ENCODE measurements at places on chromosomes 4 and X.

DNA sequence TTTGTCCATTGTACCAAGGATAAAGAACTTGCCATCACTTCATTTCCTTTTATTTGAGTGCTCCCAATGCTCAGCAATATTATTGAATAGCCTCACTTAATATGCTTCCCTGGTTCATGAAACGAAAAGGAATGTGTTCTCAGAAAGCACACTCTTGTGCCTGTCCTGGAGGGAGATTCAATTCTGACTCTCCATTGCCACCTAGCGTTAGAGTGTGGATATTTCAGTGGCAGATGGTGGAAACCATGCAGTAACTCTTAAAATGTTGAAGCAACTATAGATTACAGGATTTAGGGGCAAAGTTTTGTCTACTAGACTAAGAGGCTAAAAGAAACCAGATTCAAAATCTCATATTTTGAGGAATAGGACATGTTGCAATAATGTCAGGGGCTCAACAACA, 36.0 kb downstream of the GAB3 start:
- DNase-seq, result peak; percentile 10

DNA sequence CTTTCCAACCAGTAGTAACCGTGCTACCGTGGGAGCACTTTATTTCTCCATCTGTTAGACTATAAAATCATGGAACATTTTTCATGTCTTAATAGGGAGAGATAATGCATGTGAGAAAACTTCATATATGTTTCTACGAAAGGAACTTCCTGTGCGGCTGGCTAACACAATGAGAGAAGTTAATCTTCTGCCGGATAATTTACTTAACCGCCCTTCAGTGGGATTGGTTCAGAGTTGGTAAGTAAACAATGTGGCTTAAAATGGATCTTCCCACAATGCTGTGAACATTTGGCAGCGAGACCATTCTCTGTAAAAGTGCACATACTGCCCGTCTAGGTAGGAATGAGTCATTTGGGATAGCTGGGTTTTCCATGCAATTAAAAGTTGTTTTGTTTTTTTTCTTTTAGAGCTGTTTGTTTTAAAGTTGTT, 29.6 kb downstream of the PDK3 start:
- peak; percentile 63 for DNase-seq

GRCh38 chrX:63708801-63709200, 76.2 kb downstream of the ARHGEF9 start:
- no peak for DNase-seq

- DNase-seq, result no peak
These were observed 4.4 kb downstream of the ETNPPL start for GRCh38 chr4:108758498-108758897.

GRCh38 chr4:31518796-31519250, 798.7 kb downstream of the PCDH7 start:
- DNase-seq, result no peak

- no peak for DNase-seq
These were observed 482 bp downstream of the RNF4 start for GRCh38 chr4:2469192-2469984.

DNA sequence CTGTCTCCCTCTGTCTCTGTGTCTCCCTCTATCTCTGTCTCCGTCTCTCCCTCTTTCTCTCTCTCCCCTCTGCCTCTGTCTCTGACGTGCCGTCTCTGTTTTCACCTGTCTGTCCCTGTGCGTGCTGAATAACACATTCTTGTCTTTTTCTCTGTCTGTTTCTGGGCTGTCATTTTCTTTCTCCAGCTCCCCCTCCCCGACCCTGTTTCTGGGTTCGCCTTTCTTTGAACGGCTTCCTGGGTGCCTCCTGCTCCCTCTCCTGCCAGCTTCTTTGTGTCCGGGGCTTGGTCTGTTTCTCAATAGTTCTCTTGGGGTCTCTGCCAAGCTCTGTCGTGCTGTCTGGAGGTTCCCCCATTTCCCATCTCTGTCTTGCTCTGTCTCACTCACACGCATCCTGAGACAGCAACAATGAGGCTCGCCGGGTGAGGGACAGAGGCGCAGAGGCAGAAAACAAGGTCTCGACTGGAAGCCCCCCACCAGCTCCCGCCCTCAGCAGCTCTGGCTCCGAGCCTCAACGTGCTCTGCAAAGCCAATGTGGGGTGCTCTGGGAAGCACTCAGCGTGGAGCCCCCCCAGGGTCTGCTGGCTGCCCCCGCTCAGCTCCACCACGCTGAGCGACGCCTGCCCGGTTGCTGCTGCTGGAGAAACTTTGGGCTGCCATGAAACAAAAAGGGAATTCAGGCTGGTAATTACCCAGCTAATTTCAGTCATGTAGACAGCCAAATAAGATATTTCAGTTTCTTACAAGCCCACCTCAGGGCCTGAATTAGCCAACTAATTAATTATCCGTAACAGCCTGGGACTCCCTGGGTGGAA, 3.4 kb downstream of the CPLX1 start:
- DNase-seq, result no peak

- no peak for DNase-seq
These were observed 799 bp downstream of the XPNPEP2 start for GRCh38 chrX:129739578-129739977.

GRCh38 chr4:168846414-168846813, 163.6 kb downstream of the CBR4 start:
- no peak for DNase-seq

DNA sequence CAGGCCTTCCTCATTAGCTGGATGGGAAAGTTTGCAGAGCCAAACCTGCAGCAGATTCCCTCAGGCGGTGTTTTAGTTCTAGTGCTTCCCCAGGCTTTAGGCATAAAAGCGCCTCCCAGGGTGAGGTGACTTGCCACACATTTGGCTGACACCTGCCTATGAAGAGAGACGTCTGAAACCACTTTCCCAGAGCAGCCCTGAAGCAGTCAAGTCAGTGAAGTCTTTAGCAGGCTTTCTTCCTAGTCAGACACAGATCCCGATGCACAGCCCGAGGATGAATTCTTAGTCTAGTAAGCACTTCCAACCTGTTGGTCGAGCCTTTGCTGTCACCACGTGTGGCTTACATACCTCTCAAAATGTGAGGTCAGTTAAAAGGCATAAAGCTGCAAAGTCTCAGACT, 484.1 kb downstream of the SMARCA1 start:
- DNase-seq, result no peak

GRCh38 chr4:168218645-168219044, 99.9 kb downstream of the DDX60 start:
- DNase-seq, result no peak

DNA sequence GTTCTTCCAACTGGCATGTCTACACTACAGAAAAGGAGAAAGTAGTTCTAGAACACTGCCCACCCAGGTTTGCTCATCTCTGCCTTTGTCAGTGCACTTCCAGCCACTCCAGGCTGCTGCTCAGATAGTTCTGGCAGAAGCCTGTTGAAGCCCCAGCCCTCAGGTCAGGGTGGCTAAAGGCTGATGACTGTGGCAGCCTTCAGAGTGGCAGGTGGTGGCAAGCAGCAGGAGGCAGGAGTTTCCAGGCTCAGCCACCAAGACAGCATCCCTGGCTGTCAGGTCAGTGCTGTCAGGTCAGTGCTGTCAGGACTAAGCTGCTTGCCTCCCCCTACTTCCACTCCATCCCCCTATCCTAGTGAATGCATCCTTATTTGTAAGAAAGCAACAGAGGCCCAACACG, 100.4 kb downstream of the MAMLD1 start:
- no peak for DNase-seq

- DNase-seq, result no peak
These were observed 868 bp downstream of the AFAP1 start for GRCh38 chr4:7938609-7939376.

DNA sequence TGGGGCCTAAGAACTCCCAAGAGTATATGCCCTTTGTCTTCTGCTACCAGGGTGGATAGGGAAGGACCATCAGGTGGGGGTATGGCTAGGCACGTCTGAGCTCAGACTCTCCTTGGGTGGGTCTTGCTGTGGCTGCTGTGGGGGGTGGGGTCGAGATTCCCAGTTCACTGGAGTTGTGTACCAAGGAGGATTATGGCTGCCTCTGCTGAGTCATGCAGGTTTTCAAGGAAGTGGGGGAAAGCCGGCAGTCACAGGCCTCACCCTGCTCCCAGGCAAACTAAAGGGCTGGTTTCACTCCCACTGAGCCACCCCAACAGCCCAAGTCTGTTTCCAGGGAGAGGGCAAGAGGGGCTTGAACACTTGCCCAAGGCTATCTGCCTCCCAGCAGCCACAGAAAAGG, 249.7 kb downstream of the NR3C2 start:
- DNase-seq, result no peak

GRCh38 chrX:32842053-32842452, 369.3 kb downstream of the DMD start:
- no peak for DNase-seq

DNA sequence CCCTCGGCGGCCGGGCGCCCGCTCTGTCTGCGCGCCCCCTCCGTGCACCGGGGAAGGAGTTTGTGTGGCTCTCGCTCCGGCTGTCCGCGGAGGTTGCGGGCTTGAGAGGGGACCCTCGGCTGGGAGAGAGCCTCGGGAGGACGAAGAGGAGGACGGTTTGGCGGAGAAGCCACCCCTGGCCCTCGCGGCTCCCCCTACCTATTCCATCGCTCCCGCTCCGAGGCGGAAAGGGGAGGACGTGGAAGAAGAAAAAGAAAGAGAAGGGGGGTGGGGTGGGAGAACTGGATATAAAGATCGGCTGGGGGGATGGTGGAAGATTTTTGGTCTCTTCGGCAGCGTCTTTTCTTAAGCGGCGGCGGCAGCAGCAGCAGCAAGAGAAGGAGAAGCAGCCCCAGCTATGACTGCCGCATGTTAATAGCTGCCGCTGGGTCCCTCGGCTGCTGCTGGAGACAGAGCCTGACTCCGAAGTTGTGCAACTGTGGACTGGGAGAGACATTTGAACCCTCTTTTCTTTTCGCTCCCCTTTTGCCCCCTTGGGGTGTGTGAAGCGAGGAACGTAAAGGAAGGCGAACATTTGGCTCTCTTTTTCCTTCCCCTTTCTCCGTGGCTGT, 895 bp downstream of the ADGRL3 start:
- DNase-seq, result no peak

- DNase-seq, result no peak
These were observed 156.7 kb downstream of the TRIML1 start for GRCh38 chr4:188295899-188296298.

- no peak for DNase-seq
These were observed 57.8 kb upstream of the HCCS start for GRCh38 chrX:11053351-11053750.

- DNase-seq, result no peak
These were observed 51.4 kb upstream of the SOD3 start for GRCh38 chr4:24743927-24744326.

- DNase-seq, result no peak
These were observed 14.9 kb upstream of the CYTL1 start for GRCh38 chr4:5034206-5034605.

GRCh38 chr4:79198951-79199587, 126.8 kb downstream of the NAA11 start:
- no peak for DNase-seq

GRCh38 chr4:184817494-184818215, 8.1 kb downstream of the ACSL1 start:
- no peak for DNase-seq

GRCh38 chr4:107094332-107094731, 58.2 kb upstream of the DKK2 start:
- no peak for DNase-seq

DNA sequence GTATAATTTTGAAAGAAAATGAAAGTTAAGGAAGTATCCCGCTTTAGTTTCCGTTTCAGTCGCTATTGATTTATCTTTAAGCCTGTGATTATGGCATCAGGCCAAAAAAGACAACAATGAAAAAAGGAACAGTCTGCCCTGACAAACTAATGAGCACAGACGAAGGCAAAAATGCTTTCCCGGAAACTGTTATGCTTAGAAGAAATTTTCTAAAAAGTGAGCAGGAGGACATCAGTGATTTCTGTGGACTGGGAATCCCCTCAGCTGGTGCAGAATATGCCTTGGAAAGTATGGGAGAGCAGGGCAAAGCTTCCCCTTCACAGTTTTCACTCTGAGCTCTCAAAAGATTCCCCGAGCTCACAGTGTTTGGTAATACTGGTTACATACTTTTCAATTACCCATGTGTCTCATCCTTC, 5.1 kb upstream of the CXCL10 start:
- no peak for DNase-seq

DNA sequence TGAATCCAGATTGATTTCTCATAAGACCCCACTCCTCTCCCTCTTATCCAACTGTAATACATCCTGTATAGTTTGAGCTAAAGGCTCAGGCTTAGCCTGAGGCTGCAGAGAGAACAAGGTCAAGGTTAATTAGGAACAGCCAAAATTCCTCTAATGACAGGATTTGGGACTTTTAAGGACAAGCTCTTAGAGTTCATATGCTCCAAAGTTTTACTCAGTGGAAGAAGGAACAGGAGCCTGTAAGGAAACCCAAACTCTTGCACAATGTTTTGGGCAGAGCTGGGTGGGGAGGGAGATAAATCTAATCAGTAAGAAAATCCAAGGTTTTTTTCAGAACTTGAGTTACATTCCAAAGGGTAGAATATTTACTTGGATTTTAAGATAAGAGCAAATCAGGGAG, 238.8 kb downstream of the QDPR start:
- DNase-seq, result no peak

- DNase-seq, result no peak
These were observed 50.0 kb downstream of the CCNI start for GRCh38 chr4:77025643-77026321.

DNA sequence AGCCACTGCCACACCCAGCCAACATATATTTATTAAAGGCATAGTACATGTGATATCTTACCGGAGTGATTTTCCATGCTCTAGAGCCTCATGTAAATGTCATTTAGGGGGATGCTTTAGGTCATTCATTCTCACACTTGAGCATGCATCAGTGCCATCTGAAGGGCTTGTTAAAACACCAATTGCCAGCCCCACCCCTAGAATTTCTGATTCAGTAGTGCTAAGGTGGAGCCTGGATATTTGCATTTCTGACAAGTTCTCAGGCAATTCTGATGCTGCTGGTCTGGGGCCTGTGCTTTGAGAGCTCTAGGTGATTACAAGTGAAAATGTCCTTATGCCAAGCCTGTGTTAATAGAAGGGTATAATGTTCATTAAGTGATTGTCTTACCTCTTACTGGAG, 107.7 kb downstream of the PHEX start:
- DNase-seq, result peak; percentile 50

DNA sequence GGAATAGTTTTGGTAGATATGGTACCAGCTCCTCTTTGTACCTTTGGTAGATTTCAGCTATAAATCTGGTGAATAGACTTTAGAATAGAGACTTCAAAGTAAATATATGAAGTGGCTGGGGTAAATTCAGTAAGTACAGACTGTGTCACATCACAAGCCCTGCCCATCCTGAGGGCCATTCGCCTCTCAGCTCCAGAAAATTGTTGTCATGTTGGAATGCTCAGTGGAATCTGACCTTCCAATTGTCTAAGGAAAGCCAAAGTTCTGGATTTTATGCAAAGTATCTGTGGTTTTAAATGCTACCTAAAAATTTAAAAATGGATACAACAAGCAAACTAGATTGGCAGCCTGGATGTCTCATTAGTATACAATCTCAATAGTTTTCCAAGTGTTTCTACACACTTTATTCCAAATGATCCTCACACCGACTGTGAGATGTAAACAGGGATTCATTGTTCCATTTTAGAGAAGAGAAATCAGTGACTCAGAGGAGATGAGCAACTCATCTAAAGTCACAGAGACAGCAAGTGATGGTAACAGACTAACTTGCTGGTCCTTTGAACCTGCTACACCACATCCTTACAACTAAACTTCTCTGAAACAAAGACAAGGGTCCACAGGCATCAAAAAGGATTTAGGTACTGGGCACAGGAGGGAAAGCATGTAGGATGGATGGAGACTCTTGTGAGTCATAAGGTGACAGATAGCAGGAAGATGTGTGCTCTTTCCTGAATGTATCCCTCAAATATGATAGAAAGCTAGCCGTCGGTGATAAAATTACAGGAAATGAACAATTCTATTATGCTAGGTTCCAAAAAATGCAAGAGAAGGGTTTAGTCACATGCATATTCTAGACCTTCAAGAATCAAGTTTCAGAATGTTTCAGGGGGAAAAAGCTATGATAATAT, 127.3 kb downstream of the ATP10D start:
- DNase-seq, result no peak
